ENCODE measurements at places on chromosomes 4 and X.

GRCh38 chr4:123869286-123870215 is 473.0 kb downstream of the SPRY1 start:
- no peak for DNase-seq

GRCh38 chr4:41579043-41579442 is 41.1 kb downstream of the LIMCH1 start:
- DNase-seq = no peak

DNA sequence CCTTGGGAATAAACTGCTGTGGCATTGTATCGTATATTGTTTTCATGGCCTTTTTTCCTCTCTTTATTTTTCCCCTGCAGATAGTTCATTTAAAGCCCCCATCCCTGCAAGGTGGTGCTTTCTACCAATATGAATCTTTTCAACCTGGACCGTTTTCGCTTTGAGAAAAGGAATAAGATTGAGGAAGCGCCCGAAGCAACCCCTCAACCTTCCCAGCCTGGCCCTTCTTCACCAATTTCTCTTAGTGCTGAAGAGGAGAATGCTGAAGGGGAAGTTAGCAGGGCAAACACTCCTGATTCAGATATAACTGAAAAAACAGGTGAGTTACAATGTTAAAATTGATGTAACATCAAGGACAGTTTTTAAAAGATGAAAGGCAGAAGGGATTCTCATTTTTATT is 601 bp downstream of the SMARCAD1 start:
- DNase-seq = no peak

DNA sequence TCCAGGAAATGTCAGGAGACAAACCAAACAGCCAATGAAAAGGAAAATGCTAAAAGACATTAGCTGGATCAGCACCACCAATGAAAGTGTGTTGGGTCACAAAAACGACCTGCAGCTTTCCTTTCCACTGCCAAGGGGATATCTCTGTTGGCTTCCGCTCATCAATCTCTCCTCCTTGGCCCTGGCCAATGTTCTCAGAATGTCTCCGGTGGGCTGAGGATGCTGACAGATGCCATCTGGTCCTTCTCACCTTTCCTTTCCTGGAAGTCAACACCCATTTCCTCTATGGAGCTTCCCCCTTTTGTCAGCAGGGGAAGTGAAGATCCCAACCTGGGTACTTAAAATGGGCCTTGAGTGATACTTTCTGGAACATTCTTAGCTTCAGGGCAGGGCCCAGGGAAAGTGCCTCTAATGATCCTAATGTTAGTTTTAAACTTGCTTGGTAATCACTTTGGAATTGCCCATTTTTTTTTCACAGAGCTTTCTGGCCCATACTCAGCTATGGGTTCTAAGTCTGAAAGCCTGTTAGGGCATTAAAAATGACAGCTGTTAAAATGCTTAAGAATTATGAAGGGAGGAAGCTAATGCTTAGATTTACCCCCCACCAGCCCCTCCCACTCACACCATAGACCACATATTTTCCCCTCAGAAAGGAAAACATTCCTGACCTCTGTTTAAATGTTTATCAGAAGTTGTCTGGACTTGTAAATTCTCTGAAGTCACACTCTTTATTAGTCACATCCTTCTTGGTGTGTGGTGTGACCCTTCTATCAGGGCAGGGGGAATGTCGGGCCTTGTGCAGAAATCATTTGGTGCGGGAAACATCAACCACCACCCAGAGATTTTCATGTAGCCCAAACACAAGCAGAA is 29.2 kb downstream of the IGFBP7 start:
- no peak for DNase-seq

GRCh38 chr4:98411731-98412130 is 150.5 kb downstream of the RAP1GDS1 start:
- DNase-seq = no peak

DNA sequence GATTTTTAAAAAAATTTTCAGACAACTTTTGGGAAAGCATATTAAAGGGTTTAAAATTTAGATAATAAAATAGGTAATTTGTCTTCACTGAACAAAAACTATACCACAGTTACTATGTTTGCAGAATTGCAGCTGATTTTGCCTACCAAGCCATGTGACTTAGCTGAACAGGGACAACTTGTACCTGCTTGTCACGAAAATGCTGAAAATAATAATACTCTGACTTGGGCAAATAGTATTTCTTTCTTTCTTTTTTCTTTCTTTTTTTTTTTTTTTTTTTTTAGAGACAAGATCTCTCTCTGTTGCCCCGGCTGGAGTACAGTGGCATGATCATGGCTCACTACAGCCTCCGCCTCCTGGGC is 225.2 kb upstream of the PPP1R2C start:
- no peak for DNase-seq

DNA sequence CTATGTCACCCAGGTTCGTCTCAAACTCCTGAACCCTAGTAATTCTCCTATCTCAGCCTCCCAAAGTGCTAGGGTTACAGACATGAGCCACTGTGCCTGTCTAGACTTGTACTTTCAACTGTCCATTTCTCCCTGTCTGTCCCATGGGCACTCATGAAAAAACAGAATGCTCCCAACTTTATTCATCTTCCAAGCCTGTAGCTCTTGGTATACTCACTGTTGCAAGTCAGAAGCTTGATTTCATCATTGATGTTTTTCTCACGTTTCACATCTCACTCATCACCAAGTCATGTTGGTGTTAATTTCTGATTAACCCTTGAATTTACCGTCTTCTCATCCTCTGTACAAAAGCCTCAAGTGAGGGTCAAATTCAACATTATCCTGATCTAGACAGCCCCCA is 7.3 kb upstream of the SRP72 start:
- no peak for DNase-seq

DNA sequence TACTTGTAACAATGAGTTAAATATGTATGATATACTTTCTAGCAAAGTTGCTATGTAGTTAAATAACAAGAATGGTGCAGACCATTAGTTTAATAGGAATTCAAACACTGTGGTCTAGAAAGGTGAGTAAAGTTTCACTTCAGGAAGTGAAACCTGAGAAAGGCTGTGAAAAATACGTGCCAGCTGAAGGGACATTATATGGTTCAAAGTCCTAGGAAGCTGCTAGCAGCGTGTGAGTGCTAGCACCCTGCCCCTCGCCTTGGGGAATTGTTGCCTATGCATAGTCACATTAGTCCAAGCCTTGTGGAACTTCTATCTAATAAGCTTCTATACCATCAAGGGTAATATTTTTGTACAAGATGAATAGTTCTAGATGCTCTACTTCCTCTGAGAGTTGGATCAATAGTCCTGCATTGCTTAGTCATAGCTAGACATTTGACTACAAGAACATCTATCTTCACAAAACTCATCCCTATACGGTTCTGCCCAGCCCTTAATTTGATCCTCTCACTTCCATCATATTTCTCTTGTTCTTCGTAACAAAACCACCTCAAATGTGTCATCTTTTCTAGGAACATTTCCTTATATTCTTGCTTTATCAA is 45.8 kb upstream of the ARSJ start:
- DNase-seq = peak; percentile 19

GRCh38 chr4:39732728-39733127 is 34.8 kb downstream of the UBE2K start:
- no peak for DNase-seq

DNA sequence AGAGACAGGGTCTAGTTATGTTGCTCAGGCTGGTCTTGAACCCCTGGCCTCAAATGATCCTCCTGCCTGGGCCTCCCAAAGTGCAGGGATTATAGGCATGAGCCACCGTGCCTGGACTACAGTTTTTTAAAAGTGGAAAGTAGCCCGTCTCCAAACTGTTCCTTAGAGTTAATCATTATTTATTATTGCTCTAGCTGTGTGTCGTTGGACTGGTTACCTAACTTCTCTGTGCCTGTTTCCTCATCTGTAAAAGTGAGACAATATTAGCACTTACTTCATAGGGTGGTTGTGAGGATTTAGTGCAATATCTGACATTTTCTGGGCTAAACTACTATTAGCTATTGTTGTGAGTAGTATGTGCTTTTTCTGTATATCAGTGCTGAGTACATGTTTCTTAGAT is 152.3 kb upstream of the SCML1 start:
- DNase-seq = no peak

GRCh38 chr4:102606846-102607450 is 105.8 kb downstream of the NFKB1 start:
- DNase-seq = no peak

GRCh38 chr4:67550451-67550850 is 5.1 kb upstream of the CENPC start:
- DNase-seq = no peak

DNA sequence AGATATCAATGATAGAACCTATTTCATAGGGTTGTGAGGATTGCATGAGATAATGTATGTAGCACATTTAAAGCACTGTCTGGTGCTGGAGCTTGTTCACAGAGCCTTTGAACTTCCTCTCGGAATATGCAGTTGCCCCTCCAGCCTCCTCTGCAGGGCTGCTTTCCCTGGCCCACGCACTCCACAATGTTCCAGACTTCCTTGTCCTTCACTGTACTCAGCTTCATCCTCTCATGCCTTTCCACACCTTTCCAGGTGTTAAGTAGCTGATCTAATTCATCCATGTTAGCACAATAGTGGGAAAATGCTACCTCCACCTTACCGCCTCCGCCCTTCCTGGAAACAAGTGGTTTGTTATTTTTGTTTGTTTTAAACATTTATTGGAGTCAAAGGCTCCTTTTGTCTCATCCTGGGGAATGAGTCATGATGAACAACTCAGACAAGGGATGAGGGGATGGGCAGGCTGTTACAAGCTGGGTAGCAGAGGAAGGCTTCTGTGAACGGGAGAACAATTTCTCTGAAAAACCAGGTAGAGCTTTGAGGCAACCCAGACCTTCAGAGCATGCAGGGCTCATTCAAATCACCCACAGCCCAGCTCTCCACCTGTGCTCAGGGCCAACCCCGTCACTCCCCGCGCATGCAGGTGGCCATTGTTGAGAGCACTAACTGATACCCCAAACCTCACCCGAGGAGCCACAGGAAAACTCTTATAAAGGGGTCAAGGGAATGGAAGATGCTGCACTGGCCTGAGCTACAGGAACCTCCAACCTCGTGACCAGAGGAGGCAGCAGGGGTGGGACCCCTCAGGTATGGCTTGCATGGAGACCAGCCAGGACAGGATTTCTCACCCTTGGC is 84.9 kb upstream of the TBL1X start:
- no peak for DNase-seq

DNA sequence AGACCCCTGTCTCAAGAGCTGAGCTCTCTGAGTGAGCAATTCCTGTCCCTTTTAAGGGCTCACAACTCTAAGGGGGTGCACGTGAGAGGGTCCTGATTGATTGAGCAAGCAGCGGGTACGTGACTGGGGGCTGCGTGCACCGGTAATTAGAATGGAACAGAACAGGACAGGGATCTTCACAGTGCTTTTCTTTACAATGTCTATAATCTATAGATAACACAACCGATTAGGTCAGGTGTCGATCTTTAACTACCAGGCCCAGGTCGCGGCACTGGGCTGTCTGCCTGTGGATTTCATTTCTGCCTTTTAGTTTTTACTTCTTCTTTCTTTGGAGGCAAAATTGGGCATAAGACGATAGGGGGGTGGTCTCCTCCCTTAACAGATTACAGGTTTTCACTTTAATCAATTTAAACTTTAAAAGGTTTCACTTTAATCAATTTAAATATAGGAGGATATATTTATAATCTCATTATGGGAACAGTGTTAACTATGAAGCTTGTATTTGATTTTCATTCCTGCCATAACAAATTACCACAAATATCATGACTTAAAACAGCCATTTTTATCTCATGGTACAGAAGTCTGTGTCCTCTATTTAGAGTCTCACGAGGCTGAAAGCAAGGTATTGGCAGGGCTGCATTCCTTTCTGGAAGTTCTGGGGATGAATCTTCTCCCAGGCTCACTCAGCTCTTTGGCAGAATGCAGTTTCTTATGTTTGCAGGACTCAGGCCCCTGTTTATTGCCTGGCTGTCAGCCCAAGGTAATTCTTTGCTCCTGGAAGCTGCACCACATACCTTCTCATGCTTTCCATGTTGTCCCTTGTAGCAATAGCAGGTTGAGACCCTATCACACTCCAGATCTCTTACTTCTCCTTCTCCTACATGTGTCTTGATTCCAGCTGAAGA is 5.2 kb downstream of the SPATA4 start:
- DNase-seq = no peak

GRCh38 chr4:3385711-3386420 is 55.9 kb upstream of the HGFAC start:
- no peak for DNase-seq

- DNase-seq = no peak
These were observed 289.3 kb downstream of the BCOR start for GRCh38 chrX:39808471-39808917.

- no peak for DNase-seq
These were observed 96.2 kb downstream of the MAOB start for GRCh38 chrX:43785930-43786591.

GRCh38 chr4:105387466-105387865 is 86.4 kb downstream of the PPA2 start:
- no peak for DNase-seq

DNA sequence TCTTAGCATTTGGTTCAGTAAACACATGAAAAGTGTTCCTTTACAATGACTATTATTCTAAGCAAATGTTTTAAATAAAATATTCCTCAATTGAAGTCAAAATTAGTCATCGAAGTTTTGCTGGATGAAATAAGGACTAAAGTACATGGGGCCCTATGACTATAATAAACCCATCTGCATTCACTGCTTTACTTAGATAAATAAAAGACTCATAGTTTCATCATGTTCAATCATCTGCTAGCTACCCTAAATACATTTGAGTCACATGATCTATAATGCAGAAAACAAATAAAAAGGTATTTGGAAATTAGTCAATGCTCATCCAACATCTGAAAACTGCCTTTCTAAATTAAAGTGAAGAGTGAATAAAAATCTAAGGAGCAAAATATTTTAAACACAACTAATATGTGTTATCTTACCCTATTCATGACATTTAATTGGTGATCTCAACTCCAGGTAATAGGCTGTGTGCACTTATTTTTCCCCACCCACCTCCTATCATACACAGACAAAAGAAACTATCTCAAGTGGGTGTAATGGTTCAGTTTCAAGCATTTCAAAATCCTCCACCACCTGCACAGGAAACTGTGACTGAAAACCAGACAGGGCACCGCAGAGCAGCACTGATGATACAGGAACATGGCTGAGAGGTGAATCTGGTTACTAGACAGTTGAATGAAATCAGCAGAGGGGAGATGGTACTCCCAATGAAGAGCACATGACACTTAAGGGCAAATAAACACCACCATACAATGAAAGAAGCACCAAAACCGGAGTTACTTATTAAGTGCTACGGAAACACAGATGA is 78.6 kb downstream of the CAMK2D start:
- peak; percentile 66 for DNase-seq

DNA sequence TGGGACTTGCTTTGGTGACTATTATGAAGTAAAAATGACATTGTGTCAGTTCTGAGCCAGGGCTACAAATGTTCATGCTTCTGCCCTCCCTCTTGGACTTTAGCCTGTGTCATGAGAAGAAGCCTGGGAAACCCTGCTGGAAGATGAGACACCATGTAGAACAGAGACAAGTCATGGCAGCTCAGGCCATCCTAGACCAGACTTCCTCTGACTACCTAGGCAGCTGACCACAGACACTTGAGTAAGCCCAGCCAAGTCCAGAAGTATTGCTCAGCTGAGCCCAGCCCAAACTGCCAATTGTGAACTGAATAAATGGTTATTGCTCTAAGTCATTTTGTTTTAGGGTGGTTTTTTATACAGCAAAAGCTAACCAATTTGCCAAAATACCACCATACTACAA is 467.6 kb upstream of the CNKSR2 start:
- DNase-seq = no peak

- peak; percentile 62 for DNase-seq
These were observed 210.6 kb downstream of the CCNG2 start for GRCh38 chr4:77367638-77368037.

All from NCI-H510A (cell line).